Motor neuron (in vitro differentiated cells): ENCODE measurements at places on chromosomes 4 and X.

DNA sequence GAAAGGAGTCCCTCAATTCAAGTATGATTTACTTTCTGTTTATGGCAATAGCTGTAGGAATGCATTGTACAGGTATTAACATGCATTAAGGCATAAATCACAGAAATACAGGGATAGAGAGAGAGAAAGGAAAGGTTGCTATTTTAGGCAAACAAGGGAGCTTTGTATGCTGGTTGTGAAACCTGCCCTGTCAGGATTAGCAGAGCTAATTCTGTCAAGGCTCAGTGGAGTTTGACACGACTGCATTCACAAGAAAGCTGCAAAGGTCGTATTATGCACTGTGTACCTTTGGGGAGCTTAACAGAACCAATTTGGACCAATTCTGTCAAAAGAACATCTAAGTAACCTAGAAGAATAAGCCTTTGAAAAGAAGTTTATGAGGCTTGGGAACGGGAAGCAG, 239.3 kb downstream of the GRIA2 start:
- ATAC-seq, result no peak

- no peak for ATAC-seq
These were observed 1653.3 kb upstream of the PCDH7 start for GRCh38 chr4:29066861-29067260.

DNA sequence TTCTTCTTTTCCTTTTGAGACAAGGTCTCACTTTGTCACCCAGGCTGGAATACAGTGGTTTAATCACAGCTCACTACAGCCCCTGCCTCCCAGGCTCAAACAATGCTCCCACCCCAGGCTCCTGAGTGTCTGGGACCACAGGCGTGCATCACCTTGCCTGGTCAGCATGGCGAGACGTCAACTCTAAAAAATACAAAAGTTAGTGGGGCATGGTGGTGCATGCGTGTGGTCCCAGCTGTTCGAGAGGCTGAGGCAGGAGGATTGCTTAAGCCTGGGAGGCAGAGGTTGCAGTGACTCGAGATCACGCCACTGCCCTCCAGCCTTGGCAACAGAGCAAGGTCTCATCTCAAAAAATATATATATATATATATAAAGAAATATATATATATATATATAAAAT, 242.4 kb downstream of the SHOX start:
- ATAC-seq, result no peak

GRCh38 chr4:27218013-27218412, 357.4 kb downstream of the STIM2 start:
- no peak for ATAC-seq

DNA sequence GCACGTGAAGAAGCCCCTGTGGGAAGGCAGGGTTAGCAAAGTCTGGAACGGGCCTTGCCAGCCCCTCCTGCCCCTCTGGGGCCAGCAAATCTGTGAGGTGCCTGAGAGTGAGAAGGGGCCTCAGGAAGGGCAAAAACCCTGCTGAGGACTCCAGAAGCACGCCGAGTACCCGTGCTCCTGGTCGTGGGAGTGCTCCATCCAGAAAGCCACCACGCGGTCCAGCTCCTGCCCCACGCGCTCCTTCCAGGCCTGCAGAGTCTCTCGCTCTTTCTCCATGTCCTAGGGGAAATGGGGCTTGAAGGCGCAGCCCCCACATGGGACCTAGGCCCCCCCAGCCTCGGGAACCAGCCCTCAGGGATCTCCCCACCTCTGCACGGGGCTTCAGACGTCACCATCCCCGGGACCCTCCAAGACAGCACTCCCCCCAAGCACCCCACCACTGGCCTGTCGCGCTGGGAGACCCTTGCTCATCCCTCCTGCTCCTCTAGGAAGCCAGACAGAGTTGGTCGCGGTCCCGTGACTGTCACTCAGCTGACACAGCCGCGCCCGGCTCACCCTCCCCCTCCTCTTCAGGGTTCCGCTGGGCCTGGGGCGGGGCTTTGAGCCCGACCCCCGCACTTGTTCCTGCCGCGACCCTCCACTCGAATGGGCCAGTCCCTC, at the start of gene RENBP:
TSS of gene RENBP (minus strand) at position 504 of the 660 bp plus-strand sequence. CDS start at position 471, 33 bp downstream.
- ATAC-seq, result peak; percentile 79

GRCh38 chrX:110097920-110098319, 95.0 kb downstream of the TMEM164 start:
- ATAC-seq, result no peak

GRCh38 chr4:185535612-185536410, 504 bp upstream of the PDLIM3 start:
- ATAC-seq, result no peak
